Cardiac muscle cell (in vitro differentiated cells and primary cell): ENCODE measurements at places on chromosomes 1 and 21. TPM values are rescaled to one million over a fixed set of nuclear protein-coding genes. Genes with fewer than 3 reads are reported as not detected.

DNA sequence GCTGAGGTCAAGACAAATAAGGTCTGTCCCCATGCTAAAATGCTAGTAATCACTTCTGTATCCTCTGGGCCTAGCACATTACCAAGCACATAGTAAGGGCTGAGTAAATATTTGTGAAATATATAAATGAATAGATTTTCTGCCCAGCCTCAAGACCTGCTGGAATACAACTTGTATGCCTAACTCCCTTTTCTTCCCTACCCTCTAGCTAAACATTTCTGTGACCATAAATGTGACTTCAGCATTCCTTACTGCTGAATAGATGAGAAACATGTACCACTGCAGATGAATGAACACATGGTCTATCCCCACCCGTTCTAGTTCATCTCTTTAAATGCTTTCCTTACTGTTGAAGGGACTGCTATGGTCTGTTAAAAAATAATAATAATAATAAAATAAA, 209.0 kb upstream of the HOOK1 start:
- no peak for DNase-seq
- no peak overlapping the region for H3K4me3 ChIP-seq
- no peaks in the 10 kb centered on the region for H3K27me3 ChIP-seq
- no peak overlapping the region for H3K27ac ChIP-seq
- H3K4me1 ChIP-seq, result no peaks in the 10 kb centered on the region

ARMH1 gene
- 2.8 and 9.0 TPM in 2 replicates for polyA plus RNA-seq

GJC2 gene
- 0.10 and 0.13 TPM in 2 replicates for polyA plus RNA-seq

GRCh38 chr1:18192974-18193373, 85.4 kb downstream of the IGSF21 start:
- no peak for DNase-seq
- H3K36me3 ChIP-seq, result no peaks in the 10 kb centered on the region
- peaks cover 59% of the 10 kb centered on the region for H3K27me3 ChIP-seq
- H3K4me3 ChIP-seq, result no peak overlapping the region
- no peaks in the 10 kb centered on the region for H3K4me1 ChIP-seq

DNA sequence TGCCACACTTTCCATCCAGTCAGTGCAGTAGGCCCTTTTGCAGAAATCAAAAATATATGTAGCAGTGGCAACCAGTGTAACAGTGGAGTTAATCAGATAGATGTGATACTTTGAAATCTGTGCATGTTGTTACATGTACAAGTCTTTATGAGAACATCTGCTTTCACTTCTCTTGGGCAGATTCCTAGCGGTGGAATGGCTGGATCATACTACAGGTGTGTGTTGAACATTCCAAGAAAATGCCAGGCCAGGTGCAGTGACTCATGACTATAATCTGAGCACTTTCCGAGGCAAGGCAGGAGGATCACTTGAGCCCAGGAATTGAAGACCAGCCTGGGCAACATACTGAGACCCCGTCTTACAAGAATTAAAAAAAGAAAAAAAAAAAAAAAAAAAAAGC, 55.3 kb downstream of the GNB1 start:
- H3K27ac ChIP-seq, result peak overlapping the region; percentile 7
- peaks cover 3% of the 10 kb centered on the region for H3K36me3 ChIP-seq
- DNase-seq, result no peak
- H3K4me1 ChIP-seq, result peaks cover 5% of the 10 kb centered on the region

DNA sequence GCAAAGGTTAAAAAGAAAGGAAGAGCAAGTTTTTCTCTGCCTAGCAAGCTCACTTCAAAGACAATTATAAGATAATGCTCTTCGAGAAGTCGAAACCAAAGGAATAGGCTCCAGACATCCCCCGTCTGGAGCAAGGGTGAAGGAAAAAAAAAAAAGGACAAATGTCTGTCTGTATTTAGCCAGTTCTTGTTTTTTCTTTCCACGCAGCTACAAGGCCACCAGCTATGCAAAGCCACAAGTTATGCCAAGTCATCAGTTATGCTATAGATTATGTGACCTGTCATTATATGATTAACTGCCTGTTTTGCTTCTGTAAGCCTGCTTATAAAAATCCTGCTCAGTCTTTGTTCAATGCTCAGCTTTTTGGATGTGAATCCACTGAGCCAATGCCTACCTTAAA, 2.4 kb upstream of the THEM5 start:
- H3K27ac ChIP-seq, result no peak overlapping the region
- no peak for DNase-seq
- H3K36me3 ChIP-seq, result no peaks in the 10 kb centered on the region
- no peak overlapping the region for H3K4me3 ChIP-seq
- peaks cover 4% of the 10 kb centered on the region for H3K4me1 ChIP-seq

VCAM1 gene
- 443 and 806 TPM in 2 replicates for polyA plus RNA-seq

RNF207 gene
- polyA plus RNA-seq, result 166 and 180 TPM in 2 replicates

GRCh38 chr1:84936116-84936810, 43.3 kb upstream of the LPAR3 start:
- H3K36me3 ChIP-seq, result no peaks in the 10 kb centered on the region
- H3K27ac ChIP-seq, result no peak overlapping the region
- peaks cover 5% of the 10 kb centered on the region for H3K4me1 ChIP-seq
- H3K4me3 ChIP-seq, result no peak overlapping the region
- H3K27me3 ChIP-seq, result no peaks in the 10 kb centered on the region

DNA sequence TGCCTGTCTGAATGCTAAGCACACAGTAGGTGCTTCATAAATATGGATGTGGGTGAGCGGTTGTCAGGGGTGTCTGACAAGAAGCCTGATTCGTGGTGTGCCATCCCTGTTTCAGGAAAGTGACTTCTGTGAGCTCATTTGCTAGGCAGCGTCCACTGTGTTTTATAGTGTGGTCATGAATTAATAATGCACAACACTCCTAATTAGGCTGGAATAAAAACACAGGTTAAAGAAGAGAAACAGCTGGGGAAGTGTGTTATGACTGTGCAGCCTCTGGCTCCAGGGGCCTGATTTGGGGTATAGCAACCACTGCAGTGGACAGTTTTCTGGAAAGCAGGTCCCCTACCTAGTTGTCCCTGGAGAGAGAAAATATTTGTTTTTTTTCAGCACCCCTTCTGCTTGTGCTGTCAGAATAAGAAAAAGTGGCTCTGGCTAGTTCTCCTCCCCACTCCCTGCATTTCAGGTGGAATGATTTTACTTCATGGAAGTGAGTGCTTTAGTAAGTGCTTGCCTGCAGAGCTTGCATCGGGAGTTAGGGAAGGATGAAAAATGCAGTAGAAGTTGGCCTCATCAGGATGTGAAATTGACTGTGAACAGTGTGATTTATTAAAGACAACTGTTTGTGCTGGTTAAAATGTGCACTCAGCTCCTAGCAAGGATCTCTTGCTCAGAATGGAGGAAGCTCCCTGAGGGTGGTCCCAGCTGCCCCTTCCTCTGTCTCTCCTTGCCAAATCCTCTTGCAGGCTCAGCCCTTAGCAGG, 333.8 kb downstream of the HHAT start:
- H3K4me3 ChIP-seq, result no peak overlapping the region
- no peaks in the 10 kb centered on the region for H3K27me3 ChIP-seq
- no peaks in the 10 kb centered on the region for H3K36me3 ChIP-seq
- peak overlapping the region; percentile 50 for H3K27ac ChIP-seq

- no peaks in the 10 kb centered on the region for H3K36me3 ChIP-seq
- H3K4me1 ChIP-seq, result peaks cover 15% of the 10 kb centered on the region
- no peak overlapping the region for H3K4me3 ChIP-seq
- H3K27me3 ChIP-seq, result no peaks in the 10 kb centered on the region
Observed at GRCh38 chr1:218817691-218818465, 355.8 kb upstream of the LYPLAL1 start.

DNA sequence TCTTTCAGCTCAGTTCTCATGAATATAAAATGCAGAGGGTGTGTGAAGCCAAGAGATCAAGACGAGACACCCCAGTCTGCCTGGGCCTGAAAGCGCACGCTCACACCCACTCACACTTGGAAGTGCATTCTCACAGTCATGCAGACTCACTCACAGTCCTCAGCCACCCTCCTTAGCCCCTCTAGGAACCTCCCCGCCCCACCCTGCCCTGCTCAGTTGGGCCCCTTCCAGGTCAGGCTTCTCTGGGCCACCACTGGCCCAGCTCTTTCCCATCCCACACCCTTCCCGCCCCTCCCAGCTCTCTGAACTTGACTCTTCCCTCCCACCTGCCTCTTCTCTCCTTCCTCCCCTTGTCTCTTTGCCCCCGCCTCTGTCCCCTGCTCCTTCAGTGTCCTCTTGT, 93.8 kb downstream of the EPHB2 start:
- peaks cover 25% of the 10 kb centered on the region for H3K4me1 ChIP-seq
- no peak overlapping the region for H3K4me3 ChIP-seq
- H3K27me3 ChIP-seq, result no peaks in the 10 kb centered on the region
- DNase-seq, result no peak
- H3K27ac ChIP-seq, result no peak overlapping the region

MTF2 gene
- 70.9 and 88.6 TPM in 2 replicates for polyA plus RNA-seq

DNA sequence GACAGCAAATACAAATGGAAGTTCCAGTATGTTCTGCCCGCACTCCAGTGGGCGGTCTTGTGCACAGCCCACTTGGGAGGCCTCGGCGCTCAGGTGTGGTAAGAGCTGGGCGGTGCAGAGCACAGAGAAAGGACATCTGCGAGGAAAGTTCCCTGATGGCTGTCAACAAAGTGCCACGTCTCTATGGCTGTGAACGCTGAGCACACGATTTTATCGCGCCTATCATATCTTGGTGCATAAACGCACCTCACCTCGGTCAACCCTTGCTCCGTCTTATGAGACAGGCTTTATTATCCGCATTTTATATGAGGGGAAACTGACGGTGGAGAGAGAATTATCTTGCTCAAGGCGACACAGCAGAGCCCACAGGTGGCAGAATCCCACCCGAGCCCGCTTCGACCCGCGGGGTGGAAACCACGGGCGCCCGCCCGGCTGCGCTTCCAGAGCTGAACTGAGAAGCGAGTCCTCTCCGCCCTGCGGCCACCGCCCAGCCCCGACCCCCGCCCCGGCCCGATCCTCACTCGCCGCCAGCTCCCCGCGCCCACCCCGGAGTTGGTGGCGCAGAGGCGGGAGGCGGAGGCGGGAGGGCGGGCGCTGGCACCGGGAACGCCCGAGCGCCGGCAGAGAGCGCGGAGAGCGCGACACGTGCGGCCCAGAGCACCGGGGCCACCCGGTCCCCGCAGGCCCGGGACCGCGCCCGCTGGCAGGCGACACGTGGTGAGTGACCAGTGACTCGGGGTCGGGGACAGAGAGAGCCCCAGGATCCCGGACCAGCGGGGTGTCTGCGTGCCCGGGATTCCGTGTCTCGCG, at the start of gene IL12RB2:
Gene IL12RB2, plus strand, starts transcription at position 623 of the 810 bp plus-strand sequence. CDS start 12,496 bp downstream, outside the sequence.
- DNase-seq, result no peak
- peaks cover 65% of the 10 kb centered on the region for H3K27me3 ChIP-seq
- H3K27ac ChIP-seq, result no peak within 1 kb of the TSS
- H3K36me3 ChIP-seq, result no peaks in the 10 kb centered on the region
- no peaks in the 10 kb centered on the region for H3K4me1 ChIP-seq

GRCh38 chr1:6418668-6419396, 887 bp downstream of the HES2 start:
- H3K36me3 ChIP-seq, result no peaks in the 10 kb centered on the region
- no peak overlapping the region for H3K27ac ChIP-seq
- H3K4me3 ChIP-seq, result no peak overlapping the region

- no peaks in the 10 kb centered on the region for H3K27me3 ChIP-seq
- no peak overlapping the region for H3K4me3 ChIP-seq
- no peaks in the 10 kb centered on the region for H3K36me3 ChIP-seq
- no peaks in the 10 kb centered on the region for H3K4me1 ChIP-seq
- H3K27ac ChIP-seq, result no peak overlapping the region
Observed at GRCh38 chr1:157482174-157482573, 70.1 kb downstream of the FCRL5 start.

DNA sequence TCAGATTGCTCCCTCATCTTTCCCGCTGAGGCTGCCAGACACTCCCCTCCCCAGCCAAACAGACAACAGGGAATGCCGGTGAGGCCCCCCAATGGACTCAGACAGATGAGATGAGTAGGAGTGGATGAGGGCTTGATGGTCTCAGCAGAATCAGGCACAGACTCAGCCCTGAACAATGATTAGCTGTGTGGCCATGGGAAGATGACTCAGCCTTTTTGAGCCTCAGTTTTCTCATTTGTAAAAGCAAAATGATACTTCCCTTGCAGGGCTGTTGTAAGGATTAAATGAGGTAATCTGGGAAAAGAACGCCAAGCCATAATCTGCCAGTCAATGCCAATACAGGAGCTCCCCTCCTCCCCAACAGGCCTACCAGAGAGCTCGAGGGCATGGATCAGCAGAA, 12.4 kb downstream of the C1orf198 start:
- peaks cover 3% of the 10 kb centered on the region for H3K36me3 ChIP-seq
- no peak overlapping the region for H3K4me3 ChIP-seq
- H3K27me3 ChIP-seq, result no peaks in the 10 kb centered on the region
- H3K4me1 ChIP-seq, result peaks cover 16% of the 10 kb centered on the region
- H3K27ac ChIP-seq, result no peak overlapping the region
- DNase-seq, result no peak

GGPS1 gene
- 66.9 and 73.2 TPM in 2 replicates for polyA plus RNA-seq

NGF gene
- polyA plus RNA-seq, result 1.00 TPM in 1 of 2 replicates, not detected in the other

- H3K27me3 ChIP-seq, result no peaks in the 10 kb centered on the region
- H3K36me3 ChIP-seq, result no peaks in the 10 kb centered on the region
- DNase-seq, result no peak
- no peaks in the 10 kb centered on the region for H3K4me1 ChIP-seq
Observed at GRCh38 chr1:185574139-185574875, 159.9 kb upstream of the HMCN1 start.

DNA sequence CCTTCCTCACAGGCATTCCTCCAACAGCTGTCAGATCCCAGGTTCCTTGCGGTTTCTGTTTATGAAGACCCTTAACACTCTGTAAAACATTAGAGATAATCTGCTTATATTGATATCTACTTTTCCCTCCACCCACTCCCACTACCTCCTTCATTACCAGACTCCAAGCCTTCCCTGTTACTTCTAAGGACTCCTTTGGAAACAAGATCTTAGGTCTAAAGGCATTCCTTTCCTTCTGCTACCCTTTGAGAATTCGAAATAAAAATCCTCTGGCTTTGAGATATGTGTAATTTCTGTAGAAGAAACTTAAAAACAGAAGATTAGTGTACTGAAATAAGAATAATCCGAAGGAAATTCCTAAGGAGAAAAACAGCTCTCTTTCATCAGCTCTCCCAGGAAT, 23.7 kb upstream of the LYPLAL1 start:
- no peak overlapping the region for H3K27ac ChIP-seq
- peaks cover 20% of the 10 kb centered on the region for H3K4me1 ChIP-seq
- no peaks in the 10 kb centered on the region for H3K36me3 ChIP-seq
- no peak overlapping the region for H3K4me3 ChIP-seq
- H3K27me3 ChIP-seq, result no peaks in the 10 kb centered on the region

DNA sequence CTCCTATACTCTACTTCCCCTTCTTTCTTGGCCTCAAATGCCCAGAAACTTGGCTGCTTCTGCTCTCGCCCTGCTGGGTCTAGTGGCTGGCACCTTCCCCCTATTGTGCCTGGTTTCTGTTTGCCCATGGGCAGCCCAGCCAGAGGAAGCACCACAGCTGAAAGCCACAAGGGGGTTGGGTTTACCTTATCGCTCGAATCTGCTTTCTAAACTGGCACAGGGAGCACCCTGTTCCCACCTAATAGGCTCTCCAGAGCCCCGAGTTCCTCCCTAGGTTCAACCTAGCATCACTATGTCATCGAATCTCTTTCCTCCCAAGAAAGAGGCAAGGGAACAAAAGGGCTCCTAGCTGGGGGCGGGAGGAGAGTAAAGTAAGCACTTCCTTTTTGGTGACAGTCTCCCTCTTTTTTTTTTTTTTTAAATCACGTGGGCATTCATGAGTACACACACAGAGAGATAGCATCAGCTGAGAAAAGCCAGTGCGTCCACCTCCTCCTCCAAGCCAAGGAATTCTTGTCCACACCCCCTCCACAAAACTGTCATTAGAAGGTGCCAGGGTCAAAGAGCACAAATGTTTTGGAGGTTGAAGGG, 72.8 kb downstream of the PLEKHA6 start:
- peak overlapping the region; percentile 21 for H3K4me3 ChIP-seq
- H3K36me3 ChIP-seq, result no peaks in the 10 kb centered on the region
- DNase-seq, result peak; percentile 30
- H3K27me3 ChIP-seq, result no peaks in the 10 kb centered on the region
